DMS79 (cell line): ENCODE measurements at places on chromosomes 7 and 10.

GRCh38 chr10:103637011-103637410 is 143.5 kb downstream of the NEURL1 start:
- no peak for DNase-seq

- DNase-seq, result no peak
Measured at GRCh38 chr7:51316666-51317581, at the start of gene COBL. Gene COBL (minus strand): TSS chr7:51316809. CDS start chr7:51316633, 176 bp downstream.

GRCh38 chr10:46031648-46032532 is 1.5 kb upstream of the NCOA4 start:
- no peak for DNase-seq

- no peak for DNase-seq
Measured at GRCh38 chr10:100848770-100849169, 64.0 kb upstream of the SLF2 start.

GRCh38 chr7:158054611-158055010 is 533.0 kb downstream of the PTPRN2 start:
- DNase-seq, result no peak

GRCh38 chr7:155865830-155866525 is 53.7 kb upstream of the SHH start:
- DNase-seq, result no peak

- no peak for DNase-seq
Measured at GRCh38 chr10:8183241-8183704, 128.8 kb downstream of the GATA3 start.
